ENCODE measurements at places on chromosomes 4 and X.
A peak's percentile ranks its signal among the peaks of the same experiment; 100 is the strongest.

DNA sequence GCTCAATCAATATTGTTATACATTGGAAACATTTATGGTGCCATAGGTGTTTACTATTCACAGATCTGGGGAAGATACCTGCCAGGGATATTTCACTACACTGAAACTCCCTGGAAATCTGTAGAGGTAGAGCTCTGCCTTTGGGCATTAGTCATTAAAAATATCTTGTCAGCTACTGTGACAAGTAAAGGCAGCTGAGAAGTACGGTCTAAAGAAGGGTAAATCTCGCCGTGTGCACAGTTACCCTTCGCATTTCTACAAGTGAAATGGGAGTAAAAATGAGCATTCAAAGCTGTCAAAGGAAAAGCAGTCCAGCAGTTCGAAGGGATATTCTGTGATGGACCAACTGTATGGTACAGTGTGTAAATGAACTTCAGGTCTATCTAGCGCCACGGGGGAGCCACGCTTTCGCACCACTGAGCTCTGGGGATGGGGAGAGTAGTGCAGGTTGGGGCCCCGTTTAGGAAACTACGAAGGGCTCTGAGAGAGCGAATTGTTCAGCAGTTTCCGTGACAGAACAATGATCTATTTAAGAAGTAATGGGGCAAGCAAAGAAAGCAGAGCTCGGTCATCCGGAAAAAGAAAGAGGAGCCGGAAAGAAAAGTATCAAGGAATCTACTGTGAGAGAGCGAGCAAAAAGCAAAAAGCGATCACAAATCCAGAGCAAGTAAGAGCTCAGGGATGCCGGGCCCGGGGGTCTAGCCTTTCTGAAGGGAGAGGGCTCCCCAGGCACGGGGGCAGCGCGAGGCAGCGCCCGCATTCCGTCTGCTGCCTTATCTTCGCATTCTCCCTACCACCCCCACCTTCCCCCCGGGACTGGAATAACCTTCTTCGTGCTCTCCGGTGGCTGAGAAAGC, 646 bp downstream of the TIGD4 start:
- peak; percentile 20 for DNase-seq

DNA sequence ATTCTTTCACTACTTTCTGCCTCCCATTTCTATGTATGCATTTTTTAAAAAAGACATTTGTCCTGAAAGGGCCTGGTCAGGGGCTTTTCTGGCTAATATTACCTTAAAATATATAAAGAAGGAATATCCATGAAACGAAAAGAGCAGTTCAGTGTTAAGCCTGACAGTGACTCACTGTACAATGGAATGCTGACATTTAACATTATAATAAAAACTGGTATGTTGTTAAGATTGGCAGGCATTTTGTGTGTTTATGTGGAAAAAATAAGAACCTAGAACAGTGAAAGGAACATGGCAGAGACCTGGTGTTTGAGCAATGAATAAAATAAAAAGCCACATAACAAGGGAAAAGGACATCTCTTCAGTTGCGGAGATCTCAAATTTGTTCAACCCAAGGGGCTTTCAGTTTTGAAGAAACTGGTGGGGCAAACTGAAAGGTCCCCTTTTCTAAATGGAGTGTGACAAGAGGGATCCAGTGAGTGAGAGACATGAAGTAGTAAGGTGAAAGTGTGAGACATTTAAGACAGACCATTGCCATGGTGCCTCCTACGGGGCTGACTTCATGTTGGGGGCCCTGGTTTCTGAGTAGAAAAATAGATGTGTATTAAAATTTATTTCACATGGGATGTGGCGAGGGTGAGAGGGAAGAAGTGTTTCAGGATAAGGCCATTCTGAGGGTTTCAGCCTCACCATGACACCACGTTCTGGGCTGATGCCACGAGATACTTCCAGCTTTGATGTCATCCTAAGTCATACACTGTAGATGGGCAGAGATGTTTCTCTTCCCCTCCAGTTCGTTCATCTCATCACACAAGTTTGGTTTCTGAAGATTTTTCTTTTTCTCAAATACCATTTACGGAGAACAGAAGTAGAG, 324.9 kb downstream of the PPP3CA start:
- DNase-seq = no peak

DNA sequence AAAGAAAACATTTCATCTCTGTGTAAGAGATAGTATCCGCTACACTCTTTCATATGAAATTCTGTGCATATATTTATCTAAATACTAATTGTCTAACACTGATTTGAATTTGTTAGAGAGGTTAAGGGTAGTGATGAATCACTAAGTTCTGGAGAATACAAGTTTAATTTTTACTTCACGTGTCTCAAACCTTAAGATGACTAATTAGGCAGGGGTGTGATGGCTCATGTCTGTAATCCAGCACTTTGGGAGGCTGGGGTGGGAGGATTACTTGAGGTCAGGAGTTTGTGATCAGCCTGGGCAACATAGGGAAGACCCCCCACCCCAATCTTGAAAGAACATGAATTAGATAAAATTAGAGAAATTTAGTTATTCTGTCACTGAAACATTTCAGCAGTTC, 2241.9 kb downstream of the PCDH7 start:
- DNase-seq = no peak

GRCh38 chr4:147975933-147976928, 244.3 kb downstream of the ARHGAP10 start:
- DNase-seq = no peak

- no peak for DNase-seq
These were observed 28.0 kb downstream of the PDHA2 start for GRCh38 chr4:95867919-95868318.

DNA sequence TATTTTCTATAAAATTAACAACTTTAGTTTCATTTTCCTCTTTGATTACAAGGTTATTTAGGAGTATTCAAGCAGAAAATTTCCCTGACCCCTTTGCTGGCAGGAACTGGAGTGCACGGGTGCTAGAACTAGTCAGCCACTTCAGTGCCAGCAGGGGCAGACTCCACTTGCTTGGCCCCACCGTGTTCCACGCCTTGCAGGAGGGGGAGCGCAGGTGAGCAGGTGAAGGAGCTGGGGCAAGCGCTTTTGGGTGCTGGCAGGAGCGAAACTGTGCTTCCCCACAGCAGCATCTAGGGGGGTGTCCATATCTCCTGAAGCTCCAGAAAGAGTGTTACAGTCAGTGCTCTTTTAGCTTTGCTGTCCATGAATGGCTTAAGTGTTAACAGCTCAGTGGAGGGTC, 45.5 kb downstream of the MID2 start:
- DNase-seq = no peak

DNA sequence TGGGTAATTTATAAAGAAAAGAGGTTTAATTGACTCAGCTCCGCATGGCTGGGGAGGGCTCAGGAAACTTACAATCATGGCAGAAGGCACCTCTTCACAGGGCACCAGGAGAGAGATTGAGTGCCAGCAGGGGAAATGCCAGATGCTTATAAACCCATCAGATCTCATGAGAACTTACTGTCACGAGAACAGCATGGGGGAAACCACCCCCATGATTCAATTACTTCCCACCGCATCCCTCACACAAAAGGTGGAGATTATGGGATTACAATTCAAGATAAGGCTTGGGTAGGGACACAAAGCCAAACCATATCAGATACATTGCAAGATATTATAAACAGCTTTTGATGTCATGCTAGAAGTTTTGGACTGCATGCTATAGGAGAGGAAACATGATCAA, 204.3 kb downstream of the VEGFC start:
- no peak for DNase-seq

- DNase-seq = no peak
These were observed 106.1 kb upstream of the HS3ST1 start for GRCh38 chr4:11534623-11535302.

DNA sequence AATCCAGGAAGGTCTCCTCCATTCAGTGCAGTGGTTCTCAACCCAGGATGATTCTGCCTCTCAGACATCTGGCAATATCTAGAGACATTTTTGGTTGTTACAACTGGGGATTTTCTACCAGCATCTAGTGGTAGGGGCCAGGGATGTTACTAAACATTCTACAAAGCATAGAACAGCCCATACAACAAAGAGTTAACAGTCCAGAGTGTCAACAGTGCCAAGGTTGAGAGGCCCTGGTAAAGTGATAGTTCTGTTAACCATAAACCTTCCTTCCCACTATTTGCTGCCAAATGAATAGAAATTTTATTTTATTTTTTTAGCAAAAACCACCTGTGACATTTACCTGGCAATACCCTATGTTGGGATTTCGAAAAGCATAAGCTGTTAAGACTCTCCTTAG, 92.8 kb upstream of the UCP1 start:
- DNase-seq = no peak

- no peak for DNase-seq
These were observed 47.7 kb downstream of the PRPS1 start for GRCh38 chrX:107675823-107676555.

- no peak for DNase-seq
These were observed 31.5 kb downstream of the GRIA3 start for GRCh38 chrX:123215397-123216089.

DNA sequence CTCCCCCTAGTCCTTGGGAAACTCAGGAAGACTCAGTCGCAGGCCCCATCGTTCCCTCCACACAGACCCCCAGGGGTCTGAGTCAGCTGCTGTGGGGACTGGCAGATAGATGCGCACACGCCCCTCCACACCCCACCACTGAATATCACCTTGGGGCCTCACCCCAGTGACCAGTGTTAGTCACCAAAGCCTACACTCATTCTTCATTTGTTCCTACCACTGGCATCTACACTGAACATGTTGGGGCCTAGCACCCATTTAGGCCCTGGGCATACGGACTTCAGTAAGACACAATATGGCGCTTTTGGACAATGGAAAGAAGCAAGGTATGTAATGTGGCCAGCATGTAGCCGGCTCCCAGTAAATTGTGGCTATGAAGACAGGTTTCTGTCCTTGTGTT, 154.1 kb upstream of the PJA1 start:
- DNase-seq = no peak

DNA sequence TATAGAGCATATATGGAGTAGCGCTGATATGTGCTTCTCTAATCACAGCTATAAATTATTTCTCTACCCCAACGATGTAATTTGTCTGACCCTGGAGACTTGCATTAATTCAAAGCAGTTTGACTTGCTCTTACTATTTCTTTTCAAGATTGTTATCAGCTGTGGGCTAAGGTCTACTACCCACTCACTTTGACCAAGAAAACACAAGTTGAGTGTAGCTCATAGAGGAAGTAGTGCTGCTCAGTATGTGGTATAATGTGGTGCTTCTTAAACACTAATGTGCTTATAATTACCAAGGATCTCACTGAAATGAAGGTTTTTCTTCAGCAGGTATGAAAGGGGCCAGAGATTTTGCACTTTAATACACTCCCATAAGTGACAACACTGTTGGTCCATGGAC, 70.1 kb downstream of the INPP4B start:
- no peak for DNase-seq

- no peak for DNase-seq
These were observed 433.6 kb downstream of the MAGEB5 start for GRCh38 chrX:26649534-26649933.

GRCh38 chr4:112007391-112007790, 137.9 kb upstream of the FAM241A start:
- no peak for DNase-seq

DNA sequence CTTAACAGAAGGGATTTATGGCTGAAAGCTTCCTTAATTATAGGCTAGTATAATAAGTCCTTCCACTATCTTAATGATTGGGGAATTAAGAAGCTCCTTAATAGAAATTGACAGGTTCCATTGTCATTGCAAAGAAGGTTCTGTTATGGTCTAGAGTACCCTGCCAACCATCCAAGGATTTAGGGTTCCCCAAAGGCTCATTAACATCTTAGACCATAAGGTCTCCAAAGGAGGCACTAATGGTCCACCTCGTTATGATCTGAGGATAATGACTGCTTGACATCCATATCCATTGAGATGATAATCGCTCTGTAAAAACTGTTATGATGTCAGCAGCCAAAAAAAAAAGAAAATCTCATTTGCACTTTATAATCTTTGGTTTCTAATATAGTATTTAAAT, 441.6 kb downstream of the GBA3 start:
- no peak for DNase-seq

DNA sequence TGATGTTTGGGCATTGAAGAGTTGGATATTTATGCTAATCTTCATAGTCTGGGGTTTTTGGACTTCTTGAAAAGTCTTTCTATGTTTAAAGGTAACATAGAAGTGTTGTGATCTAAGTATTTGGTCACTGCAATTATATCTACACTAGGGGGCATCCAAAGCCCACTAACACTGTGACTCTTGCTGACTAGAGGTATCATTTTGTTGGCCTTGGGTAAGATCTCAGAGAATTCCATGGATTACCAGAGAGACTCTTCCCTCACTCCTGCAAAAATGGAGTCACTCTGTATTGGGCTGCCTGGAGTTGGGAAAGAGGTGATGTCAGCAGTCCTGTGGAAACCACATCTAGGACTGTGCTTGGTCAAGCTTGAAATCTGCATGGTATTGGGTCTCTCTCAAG, 1077.6 kb downstream of the FAM133A start:
- no peak for DNase-seq

- DNase-seq = no peak
These were observed 43.6 kb upstream of the GPRIN3 start for GRCh38 chr4:89351201-89351600.

- no peak for DNase-seq
These were observed 136.5 kb downstream of the AASDH start for GRCh38 chr4:56250776-56251175.

DNA sequence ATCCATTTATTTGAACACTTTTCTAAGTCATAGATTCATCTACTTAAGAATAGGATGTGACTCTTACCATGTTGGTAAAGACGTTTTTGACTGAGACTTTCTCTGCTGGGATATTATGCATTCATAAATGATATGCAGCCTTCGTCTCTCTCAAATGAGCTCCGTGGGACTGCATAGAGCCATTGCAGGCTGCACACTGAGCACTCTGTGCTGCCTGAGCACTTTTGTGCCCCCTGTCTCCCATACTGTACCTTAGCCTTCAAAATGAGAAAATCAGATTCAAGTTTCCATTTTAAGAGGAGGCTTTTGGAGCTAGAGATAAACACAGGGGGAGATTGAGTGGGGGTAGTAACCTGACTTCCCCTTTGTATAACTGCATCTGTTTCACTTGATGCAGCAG, 433.6 kb downstream of the ZIC3 start:
- DNase-seq = no peak

DNA sequence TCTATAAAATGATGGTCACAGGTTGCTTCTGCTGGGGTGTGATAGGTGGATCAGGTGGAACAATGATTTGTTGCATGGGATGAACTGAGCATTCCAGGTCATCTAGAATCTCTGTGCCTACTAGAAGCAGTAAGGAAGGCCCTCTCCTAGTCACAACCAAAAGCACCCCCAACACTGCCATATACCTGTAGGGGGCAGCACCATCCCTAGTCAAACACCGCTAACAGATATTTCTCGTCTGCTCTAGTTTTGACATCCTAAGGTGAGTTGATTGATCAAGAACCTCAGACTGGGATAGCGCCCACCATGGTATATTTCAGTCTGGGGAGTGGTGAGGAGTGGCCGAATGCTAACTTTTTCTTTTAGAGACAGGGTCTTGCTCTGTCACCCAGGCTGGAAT, 160.2 kb downstream of the NHS start:
- DNase-seq = peak; percentile 32

DNA sequence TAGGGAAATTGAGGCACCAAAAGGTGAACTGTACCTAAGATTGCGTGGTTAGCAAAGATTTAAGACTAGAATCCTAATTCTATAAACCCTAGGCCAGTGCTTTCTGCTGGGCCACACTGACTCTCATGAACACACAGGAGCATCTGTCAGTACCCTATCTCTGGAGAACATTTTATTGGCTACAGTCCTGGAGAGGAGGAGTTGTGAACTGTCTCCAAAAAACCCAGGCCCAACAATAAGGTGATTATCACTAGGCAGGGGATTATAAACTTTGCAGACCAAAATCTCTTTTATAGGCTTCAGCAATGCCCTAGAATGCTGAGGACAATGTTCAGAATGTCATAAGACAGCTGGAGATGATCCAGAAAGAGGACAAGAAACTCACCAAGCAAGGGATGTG, 24.1 kb downstream of the OPHN1 start:
- no peak for DNase-seq

- no peak for DNase-seq
These were observed 23.4 kb upstream of the PPP3CA start for GRCh38 chr4:101370663-101371210.

All from stimulated activated CD4-positive, alpha-beta T cell treated with anti-CD3 and anti-CD28 coated beads, Interleukin-2, amount 100 ng/mL, for 48 hours (primary cell).